Thoracic aorta endothelial cell (primary cell): ENCODE measurements at places on chromosomes 3 and 15. TPM values are rescaled to one million over a fixed set of nuclear protein-coding genes. Genes with fewer than 3 reads are reported as not detected.

CAMKV gene
- not detected in 2 replicates for total RNA-seq

TGM4 gene
- 0.07 and 0.13 TPM in 2 replicates for total RNA-seq

ACTRT3 gene
- total RNA-seq, result 5.3 and 5.6 TPM in 2 replicates

ENTPD3 gene
- total RNA-seq, result 0.07 and 0.13 TPM in 2 replicates

ZXDC gene
- total RNA-seq, result 20.5 and 23.1 TPM in 2 replicates

CCR8 gene
- total RNA-seq, result not detected in 2 replicates
